AG08395 (cell line): ENCODE measurements at places on chromosomes 16 and 17.
A peak's percentile ranks its signal among the peaks of the same experiment; 100 is the strongest.

DNA sequence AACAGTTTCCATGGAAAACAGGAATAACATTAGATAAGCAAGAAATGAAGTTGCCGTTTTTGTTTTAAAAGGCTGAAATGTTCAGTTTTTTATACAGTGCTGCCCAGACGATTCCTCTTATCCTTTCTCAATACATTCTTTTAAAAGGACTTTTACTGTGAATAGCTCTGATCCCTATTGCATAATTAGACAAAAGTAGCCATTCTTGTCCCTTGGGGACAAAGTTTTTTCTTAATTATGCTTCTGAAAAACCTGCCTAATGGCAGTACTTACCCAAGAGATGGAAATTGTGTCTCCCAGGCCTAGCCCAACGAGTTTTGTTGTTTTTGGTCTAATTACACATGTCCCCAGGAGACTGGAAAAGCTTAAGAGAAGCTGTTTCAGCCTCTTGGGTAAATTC, 27.6 kb downstream of the NXPH3 start:
- peak; percentile 6 for DNase-seq

GRCh38 chr17:80647746-80648145, 103.1 kb downstream of the RPTOR start:
- peak; percentile 76 for DNase-seq

DNA sequence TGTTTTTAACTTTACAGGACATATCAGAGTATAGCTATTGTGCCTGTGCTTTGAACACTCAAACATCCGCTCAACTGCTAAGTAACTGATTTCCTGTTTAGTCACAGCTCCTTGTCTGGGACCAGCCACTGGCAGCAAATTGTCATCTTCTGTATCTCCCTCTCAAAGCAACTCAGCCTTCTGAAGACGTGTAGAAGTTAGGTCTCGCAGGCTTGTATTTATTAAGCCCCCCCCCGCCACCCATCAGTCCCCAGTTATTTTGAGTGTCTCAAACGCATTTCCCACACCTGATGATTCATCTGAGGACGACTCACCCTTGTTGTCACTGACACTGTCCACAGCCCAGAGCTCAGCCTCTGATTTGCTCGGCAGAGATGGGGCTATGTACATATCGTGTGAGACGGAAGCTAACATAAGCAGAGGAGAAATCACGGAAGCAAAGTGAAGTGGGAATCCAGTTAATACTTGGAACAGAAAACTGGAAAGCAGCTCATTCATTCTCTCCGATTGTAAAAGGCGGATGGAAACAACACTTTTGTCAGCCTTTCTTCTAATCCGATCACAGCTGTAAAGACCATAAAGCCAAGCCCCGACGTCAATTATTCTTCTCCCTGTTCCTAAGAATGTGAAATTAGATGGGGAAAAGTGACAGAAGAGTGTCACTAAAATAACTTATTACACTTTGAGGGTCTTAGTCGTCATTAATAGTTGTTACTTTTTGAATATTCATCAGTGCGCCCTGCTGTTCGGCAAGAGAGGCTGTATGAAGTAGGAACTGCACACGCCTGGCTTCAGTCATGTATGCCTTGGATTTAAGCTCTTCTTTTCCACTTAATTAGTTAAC, 64.2 kb downstream of the PITPNC1 start:
- peak; percentile 79 for DNase-seq

- DNase-seq = no peak
These were observed 2.0 kb upstream of the ZNF263 start for GRCh38 chr16:3281222-3281820.

- DNase-seq = no peak
These were observed 130.2 kb upstream of the CDH5 start for GRCh38 chr16:66236301-66236700.

DNA sequence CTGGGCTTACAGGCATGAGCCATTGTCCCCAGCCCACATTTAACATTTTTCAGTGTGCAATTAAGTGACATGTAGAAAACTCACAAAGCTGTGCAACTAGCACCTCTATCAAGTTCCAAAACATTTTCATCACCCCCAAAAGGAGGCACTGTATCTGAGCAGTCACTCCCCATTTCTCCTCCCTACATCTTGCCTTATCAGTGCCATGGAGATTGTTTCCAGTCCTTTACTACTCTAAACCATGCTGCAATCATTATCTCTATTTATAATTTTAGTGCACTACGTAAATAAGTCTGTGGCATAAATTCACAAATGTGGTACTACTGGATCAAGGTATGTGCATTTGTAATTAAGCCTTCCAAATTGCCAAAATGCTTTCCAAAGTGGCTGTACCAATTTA, 7.6 kb downstream of the MRPS23 start:
- no peak for DNase-seq

- peak; percentile 92 for DNase-seq
These were observed 2.4 kb upstream of the FOXL1 start for GRCh38 chr16:86575754-86576557.

DNA sequence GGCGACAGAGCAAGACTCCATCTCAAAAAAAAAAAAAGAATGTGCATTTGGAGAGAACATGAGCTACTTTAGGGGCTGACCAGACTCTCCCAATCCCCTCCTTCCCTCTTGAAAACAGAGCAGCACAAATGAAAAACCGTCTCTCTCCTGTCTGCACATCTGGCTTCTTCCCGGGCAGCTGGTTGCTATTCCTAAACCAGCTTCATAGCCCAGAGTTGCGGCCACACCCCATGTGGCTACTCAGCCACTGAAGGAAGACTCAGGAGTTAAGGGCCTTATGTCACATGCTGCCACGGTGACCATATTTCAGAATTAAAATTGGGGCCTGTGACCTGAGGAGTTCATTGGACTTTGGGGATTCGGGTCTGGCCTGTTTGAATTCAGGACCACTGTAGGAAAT, 48.3 kb downstream of the KATNIP start:
- peak; percentile 41 for DNase-seq

DNA sequence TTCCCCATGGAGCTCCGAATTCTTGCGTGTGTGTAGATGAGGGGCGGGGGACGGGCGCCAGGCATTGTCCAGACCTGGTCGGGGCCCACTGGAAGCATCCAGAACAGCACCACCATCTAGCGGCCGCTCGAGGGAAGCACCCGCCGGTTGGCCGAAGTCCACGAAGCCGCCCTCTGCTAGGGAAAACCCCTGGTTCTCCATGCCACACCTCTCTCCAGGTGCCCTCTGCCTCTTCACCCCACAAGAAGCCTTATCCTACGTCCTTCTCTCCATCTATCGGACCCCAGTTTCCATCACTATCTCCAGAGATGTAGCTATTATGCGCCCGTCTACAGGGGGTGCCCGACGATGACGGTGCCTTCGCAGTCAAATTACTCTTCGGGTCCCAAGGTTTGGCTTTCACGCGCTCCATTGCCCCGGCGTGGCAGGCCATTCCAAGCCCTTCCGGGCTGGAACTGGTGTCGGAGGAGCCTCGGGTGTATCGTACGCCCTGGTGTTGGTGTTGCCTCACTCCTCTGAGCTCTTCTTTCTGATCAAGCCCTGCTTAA, 617 bp upstream of the SENP3 start:
- DNase-seq = peak; percentile 92

DNA sequence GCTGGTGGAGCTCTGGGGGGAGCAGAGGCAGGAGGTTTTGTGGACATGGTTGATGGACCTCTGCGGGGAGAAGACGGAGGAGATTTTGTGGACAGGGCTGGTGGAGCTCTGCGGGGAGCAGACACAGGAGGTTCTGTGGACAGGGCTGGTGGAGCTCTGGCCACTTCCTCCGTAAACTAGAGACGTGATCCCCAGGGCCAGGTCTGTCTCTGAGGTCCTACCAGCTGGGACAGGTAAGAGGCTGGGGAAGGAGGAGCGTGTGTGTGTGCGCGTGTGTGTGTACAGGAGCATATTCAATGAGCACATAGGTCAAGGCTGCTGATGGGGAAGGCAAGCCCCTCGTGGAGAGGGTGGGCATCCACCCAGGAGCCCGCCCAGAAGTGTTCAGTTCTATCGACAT, 20.6 kb downstream of the RPH3AL start:
- no peak for DNase-seq

DNA sequence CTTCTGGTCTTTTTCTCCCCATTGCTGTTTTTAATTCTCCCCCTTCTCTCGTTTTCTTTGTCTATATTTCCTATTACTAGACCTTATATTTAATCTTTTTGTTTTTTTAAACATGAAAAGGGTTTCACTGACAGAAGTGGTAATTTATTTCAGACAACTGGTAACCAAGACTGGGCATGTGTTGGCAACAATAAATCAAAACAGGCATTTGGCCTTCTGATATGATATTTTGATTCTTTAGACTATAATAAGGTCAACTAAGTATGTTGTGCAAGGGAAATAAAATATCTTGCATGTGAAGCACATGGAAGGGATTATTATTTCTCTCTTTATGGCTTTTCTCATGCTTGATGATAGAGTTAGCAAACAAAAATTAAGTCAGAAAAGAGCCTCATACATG, 34.6 kb downstream of the AP2B1 start:
- no peak for DNase-seq
